ENCODE measurements at places on chromosomes 4 and X.

GRCh38 chr4:7863911-7864681, 75.6 kb downstream of the AFAP1 start:
- DNase-seq, result no peak

GRCh38 chrX:104335756-104336155, 81.0 kb upstream of the ESX1 start:
- no peak for DNase-seq

DNA sequence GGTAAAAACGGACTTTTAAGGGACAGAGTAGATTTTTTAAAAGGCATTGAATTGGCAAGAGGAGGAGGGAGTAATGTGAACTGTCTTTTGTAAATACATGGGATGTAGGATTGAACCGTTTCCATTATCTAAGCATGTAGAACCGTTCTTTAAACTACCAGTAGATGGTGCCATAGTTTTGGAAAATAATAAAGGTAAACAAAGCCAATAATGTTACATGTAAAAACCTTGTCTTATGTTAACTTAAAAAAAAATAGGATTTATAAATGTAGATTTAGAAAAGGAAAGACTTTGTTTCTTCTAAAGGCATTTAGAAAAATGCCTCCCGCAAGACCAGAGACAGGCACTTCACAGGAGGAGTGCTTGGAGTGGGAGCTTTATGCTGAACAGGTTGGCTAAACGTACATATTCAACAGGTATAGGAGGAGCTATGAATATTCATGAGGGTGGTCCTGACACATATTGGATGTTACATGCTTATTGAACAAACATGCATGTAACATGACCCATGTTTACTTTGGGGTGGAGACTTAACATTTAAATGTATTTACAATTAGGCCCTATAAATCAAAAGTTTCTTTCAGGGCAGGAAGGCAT, 45.5 kb upstream of the FAM241A start:
- DNase-seq, result peak; percentile 34

DNA sequence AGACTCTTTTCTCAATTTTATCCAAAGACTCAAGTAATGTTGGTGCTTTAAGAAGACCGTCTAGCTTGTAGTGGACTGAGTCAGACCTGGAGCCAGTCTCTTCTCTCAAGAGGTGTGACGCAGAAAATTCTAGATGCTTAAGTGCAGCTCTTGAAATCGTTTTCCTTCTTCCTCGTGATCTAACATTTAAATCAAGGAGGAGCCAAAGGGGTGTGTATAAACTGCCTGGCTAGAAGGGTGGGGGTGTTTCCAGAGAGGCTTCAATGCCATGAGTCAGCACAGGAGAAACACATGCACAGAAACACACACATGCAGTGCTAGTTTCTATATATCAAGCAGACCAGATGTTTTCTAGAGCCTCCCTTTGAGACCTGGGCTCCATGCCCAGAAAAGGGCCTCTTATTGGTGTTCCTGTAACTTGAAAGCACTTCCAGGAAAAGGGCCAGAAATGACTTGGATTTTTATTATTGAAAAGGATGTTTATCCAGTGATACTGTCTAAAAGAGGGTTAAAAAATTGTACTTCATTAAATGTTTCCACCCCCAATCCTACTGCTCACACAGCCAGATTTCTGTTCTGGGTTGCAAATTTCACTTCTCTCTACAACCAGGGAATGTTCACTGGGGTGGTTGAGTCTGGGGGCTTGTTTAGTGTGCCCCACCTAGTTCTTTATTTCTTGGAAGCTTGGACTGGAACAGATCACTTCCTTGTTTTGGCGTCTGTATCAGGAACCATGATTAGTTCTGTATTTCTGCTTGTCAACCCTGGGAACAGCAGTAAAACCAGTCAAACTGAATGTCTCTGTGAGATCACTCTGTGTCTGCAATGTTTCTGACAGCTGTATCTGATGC, at the start of gene CLIC2:
CLIC2 (minus strand) TSS at position 129 of the 851 bp plus-strand sequence. CDS start 187 bp downstream, outside the sequence.
- DNase-seq, result no peak

GRCh38 chr4:2356123-2357069, 62.0 kb downstream of the ZFYVE28 start:
- no peak for DNase-seq

DNA sequence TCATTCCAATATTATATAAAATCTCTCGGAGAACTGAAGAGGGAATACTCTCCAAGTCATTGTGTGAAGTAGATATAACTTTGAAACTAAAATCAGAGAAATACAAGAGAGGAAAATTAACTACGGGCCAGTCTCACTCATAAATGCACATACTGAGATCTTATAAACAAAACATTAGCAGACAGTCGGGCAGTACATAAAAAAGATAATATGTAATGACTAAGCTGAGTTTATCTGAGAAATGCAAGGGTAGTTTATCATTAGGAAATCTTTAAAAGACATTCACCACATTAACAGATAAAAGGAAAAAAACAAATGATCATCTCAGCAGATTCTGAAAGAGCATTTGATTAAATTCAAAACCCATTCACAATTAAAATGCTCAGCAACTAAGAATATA, 116.7 kb downstream of the NYX start:
- no peak for DNase-seq

DNA sequence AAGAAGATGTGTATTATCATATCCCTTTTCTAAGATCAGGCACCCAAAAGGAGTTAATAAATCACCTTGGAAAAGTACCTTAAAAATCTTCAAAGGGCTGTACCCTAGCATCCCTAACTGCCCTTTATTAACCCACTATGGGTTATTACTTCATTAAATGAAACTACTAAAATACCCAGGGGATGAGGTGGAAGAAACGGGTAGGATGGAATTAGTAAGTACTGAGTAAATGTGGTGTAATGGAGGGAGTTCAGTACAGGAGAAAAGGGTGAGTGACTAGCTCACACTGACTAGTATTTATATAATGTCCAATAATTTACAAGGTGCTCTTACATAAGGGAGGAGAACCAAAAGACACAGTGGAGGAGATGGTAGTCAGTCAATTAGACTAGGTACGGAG, 51.0 kb upstream of the RASGEF1B start:
- no peak for DNase-seq

DNA sequence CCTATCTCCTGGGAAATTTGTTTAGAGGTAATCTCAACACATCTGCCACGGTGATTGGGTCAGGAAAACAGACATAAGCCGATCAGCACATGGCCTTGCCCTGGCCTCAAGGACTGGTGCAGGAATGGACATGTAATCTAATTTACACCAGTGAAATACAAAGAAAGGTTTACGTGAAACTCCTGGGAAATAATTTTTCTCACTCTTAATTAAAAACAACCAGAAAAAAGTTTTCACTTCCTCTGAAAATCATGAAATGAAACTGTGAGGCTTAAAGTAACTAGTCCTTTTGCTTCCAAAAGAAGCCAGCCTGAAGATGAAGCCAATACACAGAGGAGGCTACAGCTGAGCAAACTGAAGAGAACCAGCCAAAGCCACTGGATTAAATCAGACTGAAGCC, 154.1 kb upstream of the FAM241A start:
- DNase-seq, result no peak

DNA sequence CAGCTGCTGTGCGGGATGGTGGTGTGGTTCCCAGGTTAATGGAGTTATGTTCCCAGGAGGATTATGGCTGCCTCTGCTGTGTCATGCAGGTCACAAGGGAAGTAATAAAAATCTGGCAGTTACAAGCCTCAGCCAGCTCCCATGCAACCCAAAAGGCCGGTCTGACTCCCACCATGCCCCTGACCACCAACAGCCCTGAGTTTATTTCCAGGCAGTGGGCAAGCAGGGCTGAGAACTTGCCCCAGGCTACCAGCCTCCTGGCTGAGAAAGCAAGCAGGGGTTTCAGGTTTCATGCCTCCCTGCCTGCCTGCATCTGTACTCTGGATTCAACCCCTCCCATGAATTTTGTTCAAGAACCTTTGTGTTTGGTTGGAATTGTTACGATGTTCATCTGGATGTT, 732.7 kb upstream of the POU3F4 start:
- DNase-seq, result no peak

DNA sequence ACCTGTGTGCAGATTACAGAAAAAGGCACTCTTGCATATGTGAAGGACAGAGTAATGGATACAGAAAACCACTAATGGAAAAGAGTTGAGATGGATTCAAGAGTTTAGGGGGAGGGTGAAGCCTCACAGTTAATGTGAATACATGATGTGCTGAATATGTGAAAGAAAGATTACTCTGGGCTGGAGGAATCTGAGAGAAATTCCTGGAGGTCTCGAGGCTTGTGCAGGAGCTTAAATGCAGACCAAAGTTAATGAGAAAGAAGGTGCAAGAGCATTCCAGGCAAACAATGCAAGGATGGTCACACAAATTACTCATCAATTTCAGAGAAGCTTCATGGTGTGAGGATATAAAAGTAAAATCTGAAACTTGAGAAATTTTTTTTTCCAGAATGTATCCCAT, 768.8 kb downstream of the STPG2 start:
- DNase-seq, result no peak

DNA sequence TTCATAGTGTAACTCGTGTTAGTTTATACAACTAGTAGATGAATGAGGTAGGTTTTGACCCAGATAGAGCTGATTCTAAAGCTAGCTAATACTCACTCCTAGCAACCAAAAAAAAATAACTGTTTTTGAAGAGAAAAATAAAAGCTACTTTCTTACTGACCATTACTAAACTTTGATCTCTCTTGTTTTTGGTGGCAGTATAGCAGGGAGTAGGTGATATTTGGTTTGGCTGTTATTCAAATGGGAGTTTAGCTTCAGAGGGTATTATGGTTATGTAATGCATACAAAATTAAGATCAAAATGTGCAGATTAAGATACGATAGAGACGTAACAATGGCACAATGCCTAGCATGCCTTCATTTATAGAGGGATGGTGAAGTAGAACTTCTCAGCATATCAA, 1104.5 kb downstream of the PCDH19 start:
- no peak for DNase-seq

DNA sequence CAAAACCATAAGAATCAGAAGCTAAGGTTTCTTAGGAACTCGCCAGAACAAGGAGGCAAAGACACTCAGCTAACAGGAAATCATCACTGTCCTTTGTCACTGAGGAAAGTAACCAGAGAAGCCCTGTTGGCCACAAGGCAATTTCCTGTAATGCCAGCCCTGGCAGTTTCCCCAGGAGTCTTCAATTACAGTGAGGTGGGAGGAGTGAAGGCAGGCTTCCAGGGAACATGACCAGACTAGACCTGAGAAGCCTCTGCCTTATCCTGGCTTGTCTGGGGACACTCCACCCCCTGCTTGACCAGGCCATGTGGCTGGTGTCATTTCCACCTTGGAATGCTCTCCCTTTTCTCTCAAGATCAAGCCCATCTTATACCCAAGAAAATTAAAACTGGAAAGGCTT, 125.3 kb downstream of the COL4A6 start:
- peak; percentile 13 for DNase-seq

- DNase-seq, result no peak
Measured at GRCh38 chrX:73850124-73851013, 287.4 kb downstream of the CHIC1 start.

DNA sequence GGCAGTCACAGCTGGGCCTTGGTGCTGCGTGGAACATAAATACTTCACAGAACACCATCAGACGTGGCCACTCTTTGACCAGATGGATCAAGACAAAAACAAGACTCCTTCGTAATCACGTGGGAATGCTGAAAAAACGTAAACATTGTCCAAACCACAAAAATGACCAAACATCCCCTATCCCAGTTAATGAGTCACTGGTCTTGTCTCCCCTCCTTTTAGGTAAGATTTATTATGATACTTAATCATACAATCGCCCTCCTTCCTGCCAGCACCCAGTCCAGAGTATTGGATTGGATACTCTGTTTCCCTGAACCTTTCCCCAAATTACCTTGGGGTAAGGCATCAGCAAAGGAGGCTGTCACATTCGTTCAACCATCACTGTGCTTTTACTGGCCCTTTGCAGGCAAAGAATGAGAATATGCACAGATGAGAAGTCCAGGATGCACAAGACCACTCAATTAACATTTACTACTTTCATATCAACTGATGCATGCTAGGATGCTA, 601 bp upstream of the TCEANC start:
- peak; percentile 32 for DNase-seq
